ENCODE measurements at places on chromosomes 13 and 19. TPM values are rescaled to one million over a fixed set of nuclear protein-coding genes. Genes with fewer than 3 reads are reported as not detected.
A peak's percentile ranks its signal among the peaks of the same experiment; 100 is the strongest.

DNA sequence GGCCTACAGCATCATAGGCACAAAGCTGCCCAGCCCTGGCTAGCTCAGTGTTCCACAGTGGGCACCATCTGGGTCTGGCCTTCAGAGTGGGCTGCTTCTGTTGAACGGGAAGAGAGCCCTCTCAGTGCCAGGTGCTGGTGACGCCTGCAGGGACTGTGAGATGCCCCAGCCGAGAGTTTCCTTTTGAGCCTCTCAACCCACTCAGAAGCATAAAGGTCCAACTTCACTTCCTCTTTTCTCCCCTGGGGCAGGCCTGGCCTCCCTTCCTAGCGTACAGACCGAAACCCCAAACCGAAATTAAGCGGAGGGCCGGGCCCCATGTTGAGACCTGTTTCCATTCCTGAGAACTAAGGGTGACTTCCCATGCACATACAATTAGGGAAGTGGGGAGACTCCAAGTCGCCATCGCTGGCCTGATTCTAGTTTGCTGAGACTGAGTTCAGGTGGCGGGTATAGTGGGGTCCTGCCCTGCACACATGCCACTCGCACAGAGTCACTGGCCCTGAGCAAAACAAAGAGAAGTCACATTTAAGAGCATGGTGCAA lies 6.9 kb downstream of the RAB8A start:
- H3K4me1 ChIP-seq = no peaks in the 10 kb centered on the region
- no peak for DNase-seq
- no peak overlapping the region for H3K4me3 ChIP-seq
- H3K36me3 ChIP-seq = no peaks in the 10 kb centered on the region
- H3K27me3 ChIP-seq = no peaks in the 10 kb centered on the region

DNA sequence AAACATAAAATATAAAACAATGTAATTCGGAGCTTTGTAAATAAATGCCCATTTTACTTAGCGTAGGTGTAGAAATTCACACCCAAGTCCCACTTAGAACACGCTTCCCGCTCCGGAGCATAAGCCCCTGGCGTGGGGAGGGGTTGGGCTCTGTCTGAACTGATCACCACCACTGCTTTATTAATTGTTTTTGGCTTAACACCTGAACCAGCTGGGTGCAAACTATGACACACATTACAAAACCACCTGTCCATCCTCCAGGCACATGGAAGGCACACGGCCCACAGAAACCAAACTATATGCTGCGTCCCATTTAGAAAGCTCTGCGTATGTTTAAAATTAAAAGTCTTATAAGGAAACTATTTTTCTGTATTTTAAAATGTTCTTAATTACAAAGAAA lies 25.9 kb downstream of the RASA3 start:
- H3K4me3 ChIP-seq = no peak overlapping the region
- H3K27me3 ChIP-seq = no peaks in the 10 kb centered on the region
- no peak for DNase-seq
- H3K27ac ChIP-seq = no peak overlapping the region
- H3K36me3 ChIP-seq = no peaks in the 10 kb centered on the region
- H3K4me1 ChIP-seq = no peaks in the 10 kb centered on the region

DNA sequence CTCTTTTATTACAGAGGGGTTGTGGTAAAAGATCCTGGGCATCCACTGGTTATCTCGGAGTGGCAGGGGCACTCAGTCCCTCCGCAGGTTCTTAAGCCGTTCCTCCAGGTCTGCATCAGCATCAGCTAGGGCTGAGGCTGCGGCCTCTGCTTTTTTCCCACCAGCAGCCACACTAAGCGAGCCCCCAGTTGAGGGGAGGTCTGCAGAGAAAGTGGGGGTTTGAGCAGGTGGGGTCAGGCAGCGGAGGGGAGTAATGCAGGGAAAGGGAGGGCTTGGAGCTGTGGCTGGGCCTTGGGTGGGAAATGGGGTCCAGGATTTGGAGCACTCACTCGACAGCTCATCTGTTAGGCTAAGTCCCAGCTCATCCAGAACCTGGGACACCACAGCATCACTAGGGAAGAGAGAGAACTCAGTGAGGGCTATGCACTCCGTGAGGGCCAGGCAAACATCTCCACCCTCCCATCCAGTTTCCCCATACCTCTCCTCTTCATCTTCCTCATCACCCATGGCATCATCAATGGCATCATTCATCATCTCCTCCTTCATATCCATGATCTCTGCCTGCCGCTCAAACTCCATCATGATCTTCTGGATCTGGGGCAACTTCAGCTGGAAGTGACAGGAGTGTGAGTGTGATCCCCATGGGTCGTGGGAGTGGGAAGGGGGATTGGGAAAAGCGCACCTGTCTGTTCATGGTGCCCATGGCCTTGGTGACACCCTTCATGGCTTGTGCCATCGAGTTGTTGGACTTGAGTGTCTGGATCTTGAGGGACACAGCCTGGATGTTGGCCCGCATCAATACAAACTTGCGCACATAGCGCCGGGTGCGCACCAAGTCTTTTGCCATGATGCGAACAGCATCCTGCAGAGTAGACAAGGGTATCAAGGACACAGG lies 3.1 kb downstream of the CHMP2A start:
- peaks cover 13% of the 10 kb centered on the region for H3K4me1 ChIP-seq
- no peak for DNase-seq
- no peaks in the 10 kb centered on the region for H3K27me3 ChIP-seq
- no peak overlapping the region for H3K4me3 ChIP-seq
- H3K36me3 ChIP-seq = no peaks in the 10 kb centered on the region

GRCh38 chr19:5070331-5070730 lies 101.4 kb downstream of the KDM4B start:
- H3K27me3 ChIP-seq = no peaks in the 10 kb centered on the region
- H3K36me3 ChIP-seq = no peaks in the 10 kb centered on the region
- H3K27ac ChIP-seq = no peak overlapping the region
- no peak overlapping the region for H3K4me3 ChIP-seq
- H3K4me1 ChIP-seq = peaks cover 3% of the 10 kb centered on the region

DNA sequence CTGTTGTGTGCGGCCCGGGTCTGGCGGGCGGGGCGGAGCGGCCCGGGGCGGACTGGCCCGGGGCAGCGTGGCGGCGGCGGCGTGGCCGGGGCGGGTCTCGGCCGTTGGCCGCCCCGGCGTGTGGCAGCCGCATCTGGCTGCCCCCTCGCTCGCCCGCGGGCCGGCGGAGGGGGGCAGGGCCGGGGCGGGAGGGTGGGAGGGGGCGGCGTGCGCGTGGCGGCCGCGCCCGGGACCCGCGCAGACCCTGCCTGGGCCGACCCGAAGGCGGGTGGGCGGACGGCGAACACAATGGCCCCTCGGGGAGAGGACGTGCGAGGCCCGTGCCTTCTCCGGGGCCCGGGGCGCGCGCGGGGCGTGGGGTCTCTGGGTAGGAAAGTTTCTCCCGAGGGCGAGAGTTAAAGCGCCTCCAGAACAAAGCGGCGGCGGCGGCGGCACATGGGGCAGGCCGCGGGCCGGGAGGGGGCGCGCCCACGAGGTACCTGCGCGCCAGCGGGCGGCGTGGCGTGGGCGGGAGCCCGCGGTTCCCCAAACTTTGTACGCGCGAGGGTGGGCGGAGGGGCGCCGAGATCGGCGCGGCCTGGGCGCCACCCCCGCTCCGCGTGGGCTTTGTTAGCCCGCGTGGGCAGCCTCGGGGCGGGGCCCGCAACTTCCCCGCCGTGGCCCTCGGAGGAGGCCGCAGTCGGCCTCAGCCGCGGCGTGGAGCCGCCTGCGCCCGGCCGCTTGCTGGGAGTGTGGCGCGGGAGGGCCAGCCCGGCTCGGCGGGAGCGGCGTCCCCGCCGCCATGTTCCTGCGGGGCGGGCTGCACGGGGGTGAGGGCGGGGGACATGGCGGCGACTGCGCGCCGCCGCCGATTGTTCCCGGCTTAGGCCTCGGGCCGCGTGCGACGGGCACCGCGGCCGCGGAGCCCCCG lies 764 bp downstream of the MIR17HG start:
- no peaks in the 10 kb centered on the region for H3K27me3 ChIP-seq
- peak overlapping the region; percentile 95 for H3K4me3 ChIP-seq
- H3K4me1 ChIP-seq = no peaks in the 10 kb centered on the region
- DNase-seq = peak; percentile 26

DNA sequence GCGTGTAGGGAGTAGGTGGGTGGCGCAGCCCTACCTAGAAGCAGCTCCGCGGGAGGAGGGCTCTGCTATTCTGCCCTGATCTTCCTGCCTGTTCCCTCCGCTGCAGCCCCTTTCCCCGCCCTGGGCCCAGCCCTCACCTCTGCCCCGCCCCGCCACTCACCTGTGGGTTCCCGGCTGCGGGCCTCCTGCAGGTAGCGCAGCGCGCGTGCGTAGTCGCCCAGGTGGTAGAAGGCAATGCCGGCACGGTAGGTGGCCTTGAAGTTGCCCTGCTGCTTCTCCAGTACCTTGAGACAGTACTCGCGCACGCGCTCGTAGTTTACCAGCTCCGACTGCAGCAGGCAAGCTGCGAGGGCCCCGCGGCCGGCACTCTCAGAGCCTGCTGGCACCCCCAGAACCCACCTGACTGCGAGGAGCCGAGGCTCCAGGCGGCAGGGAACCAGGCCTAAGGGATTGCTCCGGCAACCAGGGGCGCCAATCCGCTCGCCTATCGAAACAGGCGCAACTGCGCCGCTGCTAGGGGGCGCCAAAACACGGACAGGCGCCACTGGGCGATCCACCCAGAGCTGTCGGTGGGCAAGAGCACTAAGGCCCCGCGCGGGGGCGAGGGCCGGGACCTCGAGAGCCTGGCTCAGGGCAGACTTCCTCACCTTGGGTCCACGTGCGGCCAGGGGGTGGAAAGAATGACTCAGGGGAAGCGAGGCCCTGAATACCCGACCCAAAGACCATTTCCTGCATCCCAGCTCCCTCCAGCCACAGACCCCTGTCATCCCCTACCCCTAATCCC lies 965 bp downstream of the TTC9B start:
- no peaks in the 10 kb centered on the region for H3K4me1 ChIP-seq
- H3K27ac ChIP-seq = no peak overlapping the region

DNA sequence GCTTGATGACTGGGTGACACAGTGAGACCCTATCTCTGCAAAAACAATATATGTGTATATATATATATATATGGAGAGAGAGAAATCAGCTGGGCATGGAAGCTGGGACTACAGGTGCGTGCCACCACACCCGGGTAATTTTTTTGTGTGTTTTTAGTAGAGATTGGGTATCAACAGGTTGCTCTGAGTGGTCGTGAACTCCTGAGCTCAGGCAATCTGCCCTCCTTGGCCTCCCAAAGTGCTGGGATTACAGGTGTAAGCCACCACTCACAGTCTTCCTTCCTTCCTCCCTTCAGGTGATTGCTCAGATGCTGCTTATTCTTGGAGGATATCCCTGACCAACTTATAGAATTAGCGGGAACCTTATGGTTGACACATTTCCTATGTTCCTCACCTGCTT lies 41.9 kb downstream of the ERICH4 start:
- no peaks in the 10 kb centered on the region for H3K4me1 ChIP-seq
- no peaks in the 10 kb centered on the region for H3K27me3 ChIP-seq
- no peak for DNase-seq
- H3K36me3 ChIP-seq = no peaks in the 10 kb centered on the region
- H3K27ac ChIP-seq = no peak overlapping the region

DNA sequence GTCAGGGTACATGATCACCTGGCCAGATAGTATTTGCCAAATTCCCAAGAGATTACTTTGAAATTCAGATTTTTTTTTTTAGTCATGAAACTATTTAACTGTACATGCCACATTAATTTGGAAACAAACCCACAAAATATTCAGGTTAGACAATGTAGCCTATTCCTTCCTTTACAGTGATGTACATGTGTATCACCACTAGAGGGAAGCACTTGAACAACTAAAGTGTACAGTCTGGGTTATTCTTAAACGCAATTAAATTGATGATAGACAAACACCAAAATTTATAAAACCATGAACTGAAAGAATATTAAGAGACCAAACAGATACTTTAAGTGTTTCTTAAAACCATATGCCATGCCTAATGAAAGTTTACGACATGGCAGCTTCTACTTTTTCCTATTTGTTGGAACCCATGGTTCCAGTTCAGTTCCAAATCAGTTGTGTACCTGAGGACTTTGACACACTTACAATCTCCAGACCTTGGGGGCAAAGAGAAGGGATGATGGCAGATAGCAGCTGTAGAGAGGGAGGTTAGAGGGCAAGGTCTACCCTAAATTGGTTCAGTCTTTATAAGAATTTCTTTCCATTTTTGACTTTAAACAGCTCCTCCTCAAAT lies 52.8 kb downstream of the TNFSF13B start:
- H3K4me3 ChIP-seq = no peak overlapping the region
- H3K4me1 ChIP-seq = no peaks in the 10 kb centered on the region
- no peaks in the 10 kb centered on the region for H3K27me3 ChIP-seq
- no peak for DNase-seq
- H3K36me3 ChIP-seq = no peaks in the 10 kb centered on the region

The PCSK4 gene
- 6.4 TPM for total RNA-seq

The BST2 gene
- total RNA-seq = 185 TPM

The ZNF536 gene
- total RNA-seq = 0.67 TPM

The KASH5 gene
- total RNA-seq = not detected

The CATSPERD gene
- not detected for total RNA-seq

The ZNF8 gene
- total RNA-seq = 10.8 TPM

Measured in uterus (tissue), 4 donors.